HCEC 1CT (cell line): ENCODE measurements at places on chromosomes 3 and 15.
A peak's percentile ranks its signal among the peaks of the same experiment; 100 is the strongest.

DNA sequence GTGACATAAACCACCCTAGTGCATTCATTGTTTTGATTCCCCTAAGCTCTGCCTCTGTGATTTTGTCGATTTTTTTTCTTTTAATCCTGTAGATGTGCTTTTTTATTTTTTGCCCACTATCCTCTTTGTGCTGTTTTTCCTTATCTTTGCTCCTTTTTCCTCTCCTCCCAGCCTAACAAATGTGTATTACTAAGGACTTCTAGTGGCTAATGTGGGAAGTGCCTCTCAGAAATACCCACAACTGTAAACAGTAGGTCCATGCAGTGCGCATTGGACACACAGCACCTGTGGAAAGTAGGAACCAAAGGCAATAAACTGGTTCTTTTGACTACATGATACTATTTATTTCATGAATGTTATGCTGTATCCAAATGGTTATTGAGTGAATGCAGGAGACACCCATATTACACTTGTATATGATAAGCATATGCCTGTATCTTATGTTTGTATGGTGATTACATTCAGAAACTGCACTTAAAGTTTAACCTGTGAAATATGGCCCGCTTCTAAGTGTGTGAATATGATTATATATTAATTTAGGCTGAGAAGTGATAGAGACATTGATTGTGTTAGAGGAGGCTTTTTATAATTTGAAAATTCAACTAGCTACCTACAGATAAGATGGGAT lies 147.8 kb downstream of the PLCL2 start:
- DNase-seq = peak; percentile 58

DNA sequence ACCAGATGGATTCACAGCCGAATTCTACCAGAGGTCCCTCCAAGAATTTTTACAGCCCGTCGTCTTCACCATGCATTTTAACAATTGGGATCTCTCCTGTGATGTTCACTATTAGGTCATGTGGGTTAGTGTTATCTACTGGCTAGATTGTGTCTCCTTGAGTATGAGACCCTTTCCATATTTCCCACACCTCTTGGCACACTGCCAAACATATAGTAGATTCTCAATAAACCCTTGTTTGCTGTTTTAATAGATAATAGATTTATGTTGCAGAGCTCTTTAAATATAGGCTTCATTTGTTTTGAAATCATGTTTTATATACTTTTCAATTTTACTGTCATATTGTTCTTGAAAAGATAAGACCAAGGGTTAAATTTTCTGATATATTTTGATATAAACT lies 34.9 kb upstream of the ADGRG7 start:
- no peak for DNase-seq

- no peak for DNase-seq
Observed at GRCh38 chr3:36488077-36488789, 107.9 kb downstream of the STAC start.

GRCh38 chr3:84175449-84175848 lies 783.3 kb upstream of the CADM2 start:
- DNase-seq = no peak

DNA sequence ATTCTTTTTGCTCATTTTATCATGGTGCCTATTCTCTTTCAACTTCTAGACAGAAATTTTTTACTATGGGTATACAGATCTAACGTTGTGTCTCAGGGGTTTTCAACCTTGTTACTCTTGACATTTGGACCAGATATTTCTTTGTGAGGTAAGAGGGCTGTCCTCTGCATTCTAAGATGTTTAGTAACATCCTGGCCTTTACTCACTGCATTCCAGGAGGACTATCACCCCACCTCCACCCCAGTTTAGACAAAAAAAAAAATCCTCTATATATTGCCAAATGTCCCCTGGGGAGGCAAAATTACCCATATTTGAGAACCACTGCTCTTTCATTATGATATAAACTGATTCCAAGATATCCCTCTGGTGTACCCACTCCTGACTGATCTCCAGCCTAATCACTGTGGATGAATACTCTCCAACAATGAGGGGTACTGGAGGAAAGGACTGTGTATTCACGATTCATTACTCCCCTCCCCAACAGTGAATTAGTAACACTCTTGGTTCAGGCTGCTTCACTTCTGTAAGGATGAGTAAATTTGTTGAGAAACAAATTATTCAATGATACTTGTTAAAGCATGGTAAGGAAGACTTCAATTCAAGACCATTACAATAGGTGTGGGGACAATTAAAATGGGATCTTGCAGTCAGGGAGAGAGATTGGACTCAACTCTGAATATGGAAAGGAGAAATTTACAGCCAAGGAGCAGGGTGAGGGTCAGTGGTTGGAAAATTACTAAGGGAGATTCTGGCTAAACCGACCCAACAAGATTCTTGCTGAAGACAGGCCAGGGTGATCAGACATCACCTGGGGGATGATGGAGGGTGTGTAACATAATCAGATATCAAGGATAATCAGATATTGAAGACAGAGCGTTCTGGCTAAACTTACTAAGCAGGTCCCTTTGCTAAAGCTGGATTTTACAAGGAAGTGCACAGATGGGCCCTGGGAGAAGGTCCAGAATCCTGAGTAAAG lies 123.8 kb upstream of the DAZL start:
- DNase-seq = peak; percentile 89

DNA sequence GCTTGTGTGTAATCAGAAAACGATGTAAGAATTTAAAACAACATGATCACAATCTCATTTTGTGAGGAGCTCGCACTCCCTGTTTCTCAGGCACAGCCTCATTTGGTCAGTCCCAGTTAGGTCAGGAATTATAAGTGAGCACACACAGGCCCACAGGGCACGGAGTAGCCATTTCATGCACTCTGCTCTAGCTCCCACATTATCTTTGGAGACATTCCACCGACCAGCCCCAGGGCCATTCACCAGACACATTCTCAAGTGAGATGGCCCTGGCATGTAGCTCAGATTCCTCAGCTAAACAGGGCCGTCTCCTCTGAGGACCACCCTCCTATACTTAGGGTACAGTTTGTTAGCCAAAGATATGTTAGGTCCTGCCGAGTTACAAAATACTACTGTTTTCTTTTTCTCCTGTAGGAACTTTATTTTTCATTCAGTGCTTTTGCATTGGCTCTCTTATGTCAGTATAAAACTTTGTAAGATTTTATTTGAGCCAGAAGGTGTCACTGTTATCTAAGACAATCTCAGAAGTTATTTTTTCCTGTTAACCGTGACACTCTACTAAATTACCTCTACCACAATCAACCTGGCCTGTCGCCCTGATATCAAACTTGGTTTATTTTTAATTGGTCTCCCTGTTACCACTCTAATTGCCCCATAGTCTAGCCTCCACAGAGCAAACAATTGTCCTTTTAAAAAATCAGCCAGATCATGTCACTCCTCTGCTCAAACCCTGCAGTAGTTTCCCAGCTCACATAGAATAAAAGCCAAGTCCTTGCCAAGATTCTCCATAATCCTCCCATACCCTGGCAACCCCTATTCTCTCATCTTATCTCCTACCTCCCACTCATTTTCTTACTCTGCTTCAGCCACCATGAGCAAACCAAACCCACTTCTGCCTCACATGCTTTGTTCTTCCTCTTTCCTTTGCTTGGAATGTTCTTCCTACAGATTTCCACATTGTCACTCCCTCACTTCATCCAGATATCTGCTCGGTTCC lies 105.7 kb downstream of the PPP2R3A start:
- DNase-seq = peak; percentile 51

DNA sequence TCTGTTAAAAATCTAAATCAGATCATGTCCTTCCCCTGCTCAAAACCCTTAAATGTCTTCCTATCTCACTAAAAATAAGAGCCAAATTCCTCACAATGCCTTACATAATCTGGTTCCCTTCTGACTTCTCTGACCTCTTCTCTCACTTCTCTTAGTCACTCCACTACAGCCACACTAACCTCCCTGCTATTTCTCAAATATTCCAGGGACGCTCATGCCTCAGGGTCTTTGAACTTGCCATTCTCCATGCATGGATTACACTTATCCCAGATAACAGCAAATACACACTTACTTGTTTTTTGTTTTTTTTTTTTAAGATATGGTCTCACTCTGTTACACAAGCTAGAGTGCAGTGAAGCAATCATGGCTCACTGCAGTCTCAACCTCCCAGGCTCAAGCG lies 8.5 kb downstream of the TP53BP1 start:
- DNase-seq = no peak

GRCh38 chr3:54026543-54026942 lies 95.8 kb upstream of the CACNA2D3 start:
- no peak for DNase-seq

- no peak for DNase-seq
Observed at GRCh38 chr3:16350597-16351318, 85.7 kb downstream of the OXNAD1 start.

GRCh38 chr15:90002428-90002844 lies 1.3 kb downstream of the ZNF710 start:
- DNase-seq = peak; percentile 35
